Neural progenitor cell (in vitro differentiated cells): ENCODE measurements at places on chromosomes 11 and 22.
A peak's percentile ranks its signal among the peaks of the same experiment; 100 is the strongest.

DNA sequence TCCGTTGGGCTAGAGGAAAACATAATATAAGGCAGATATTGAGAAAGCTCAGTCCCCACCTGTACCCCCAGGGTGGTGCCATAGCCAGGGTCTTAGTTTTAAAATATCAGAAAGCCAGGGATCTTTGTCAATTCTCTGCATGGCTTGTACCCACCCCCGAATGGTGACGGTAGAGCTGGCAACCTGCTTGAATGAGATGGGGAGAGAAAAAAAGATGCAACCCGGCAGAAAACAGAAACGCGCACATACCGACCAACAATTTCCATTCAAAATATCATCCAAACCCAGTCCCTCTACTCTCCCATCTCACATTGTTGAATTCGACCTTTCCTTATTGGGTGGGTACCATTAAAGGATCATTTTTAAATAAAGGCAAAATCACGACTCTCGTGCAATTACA lies 543.9 kb downstream of the MIAT start:
- no peak for DNase-seq

DNA sequence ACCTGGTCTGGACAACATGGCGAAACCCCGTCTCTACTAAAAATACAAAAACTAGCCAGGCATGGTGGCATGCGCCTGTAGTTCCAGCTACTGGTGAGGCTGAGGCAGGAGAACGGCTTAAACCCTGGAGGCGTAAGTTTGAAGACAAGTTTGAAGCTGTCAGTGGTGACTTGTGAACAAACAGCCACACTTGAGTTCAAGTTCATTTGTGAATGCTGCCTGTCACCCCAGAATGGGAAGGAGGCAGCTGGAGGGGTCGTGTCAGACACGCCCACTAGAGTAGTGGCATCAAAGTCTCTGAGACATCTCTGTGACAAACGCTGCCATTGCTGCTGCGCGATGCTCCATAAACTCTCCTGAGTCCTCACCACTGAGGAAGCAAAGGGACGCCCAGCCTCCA lies 74.2 kb downstream of the DGCR2 start:
- no peak for DNase-seq

GRCh38 chr22:20380486-20380885 lies 13.5 kb upstream of the ZNF74 start:
- no peak for DNase-seq

DNA sequence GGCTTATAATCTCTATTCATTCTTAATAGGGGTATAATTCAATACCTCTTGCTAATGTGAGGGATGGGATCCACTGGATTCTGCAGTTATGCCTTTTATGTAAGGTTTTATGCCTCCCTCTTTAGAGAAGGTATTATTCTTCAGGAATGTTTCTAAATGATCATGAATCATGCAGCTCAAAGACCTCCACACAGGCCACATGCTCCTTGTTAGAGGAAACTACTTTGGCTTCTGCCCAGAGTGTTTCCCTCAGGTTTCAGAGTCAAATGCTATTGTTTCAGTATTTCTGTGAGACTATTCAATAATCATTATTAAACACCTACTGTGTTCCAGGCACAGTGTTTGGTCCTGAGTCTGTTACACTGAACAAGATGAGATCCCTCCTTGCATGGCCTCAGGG lies 115.9 kb downstream of the RAB38 start:
- no peak for DNase-seq

GRCh38 chr11:765025-765801 lies 12.1 kb downstream of the GATD1 start:
- peak; percentile 72 for DNase-seq

GRCh38 chr11:120424185-120424969 lies 87.2 kb upstream of the GRIK4 start:
- no peak for DNase-seq

- DNase-seq, result no peak
Observed at GRCh38 chr22:24271386-24271854, 789 bp downstream of the SPECC1L start.

DNA sequence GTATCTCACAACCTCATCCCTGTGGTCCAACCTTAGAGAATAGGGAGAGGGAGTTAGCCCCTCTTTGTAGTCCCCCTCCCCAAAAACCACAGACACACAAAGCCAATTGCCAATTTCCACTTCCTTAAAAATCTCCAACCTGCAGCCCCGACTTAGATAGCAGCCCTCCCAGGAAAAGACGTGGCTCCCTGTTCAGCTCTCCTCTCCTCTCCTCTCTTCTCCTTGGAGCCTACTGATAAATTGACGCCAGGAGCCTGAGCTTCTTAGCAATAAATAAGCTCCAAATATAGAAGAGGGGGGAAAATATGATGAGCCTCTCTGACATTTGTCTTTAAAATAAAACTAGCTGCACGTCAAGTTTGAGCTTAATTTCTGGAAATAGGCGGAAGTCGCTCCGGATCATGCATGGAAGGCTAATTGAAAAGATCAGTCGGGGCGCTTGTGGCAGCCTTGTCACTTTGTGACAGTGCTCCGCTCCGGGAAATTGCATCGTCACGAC lies 7.3 kb downstream of the PAX6 start:
- DNase-seq, result peak; percentile 65

DNA sequence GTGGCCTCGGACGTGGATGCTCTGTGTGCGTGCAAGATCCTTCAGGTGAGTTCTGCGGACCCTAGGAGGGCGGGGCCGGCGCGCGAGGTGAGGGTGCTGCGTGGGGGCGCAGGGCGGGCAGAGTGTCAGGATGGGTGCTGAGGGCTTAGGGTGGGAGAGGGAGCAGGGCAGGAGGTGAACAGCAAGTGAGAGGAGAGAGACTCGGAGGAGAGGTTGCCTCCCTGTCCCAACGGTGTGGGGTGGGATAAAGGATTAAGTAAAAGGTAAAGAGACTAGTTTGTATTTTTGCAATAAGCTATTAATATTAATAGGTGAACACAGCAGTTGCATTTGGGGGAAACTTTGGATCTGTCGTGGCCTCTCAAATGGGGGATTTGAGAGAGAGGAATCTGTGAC lies 451 bp downstream of the CDC45 start:
- no peak for DNase-seq

- no peak for DNase-seq
Observed at GRCh38 chr22:39352306-39352891, 2.6 kb downstream of the SYNGR1 start.

DNA sequence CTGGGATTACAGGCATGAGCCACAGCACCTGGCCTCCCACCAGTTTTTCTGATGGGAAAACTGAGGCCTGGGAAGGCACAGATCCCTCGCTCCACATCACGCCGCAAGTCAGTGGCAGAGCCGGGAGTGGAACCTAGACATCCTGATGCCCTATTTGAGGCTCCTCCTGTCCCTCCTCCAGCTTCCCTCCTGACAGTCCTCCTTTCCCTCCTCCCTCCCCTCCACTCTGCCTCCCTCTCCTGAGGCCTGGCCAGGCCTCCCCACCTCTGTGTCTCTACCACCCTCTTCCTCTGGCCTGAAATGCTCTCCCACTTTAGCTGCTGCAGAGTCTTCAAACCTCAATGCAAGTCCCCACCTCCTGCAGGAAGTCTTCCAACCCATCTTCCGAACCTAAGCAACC lies 13.3 kb upstream of the TP53I11 start:
- DNase-seq, result no peak

GRCh38 chr11:12088047-12088481 lies 22.3 kb upstream of the MICAL2 start:
- no peak for DNase-seq

GRCh38 chr11:79026803-79027445 lies 413.9 kb downstream of the TENM4 start:
- no peak for DNase-seq

DNA sequence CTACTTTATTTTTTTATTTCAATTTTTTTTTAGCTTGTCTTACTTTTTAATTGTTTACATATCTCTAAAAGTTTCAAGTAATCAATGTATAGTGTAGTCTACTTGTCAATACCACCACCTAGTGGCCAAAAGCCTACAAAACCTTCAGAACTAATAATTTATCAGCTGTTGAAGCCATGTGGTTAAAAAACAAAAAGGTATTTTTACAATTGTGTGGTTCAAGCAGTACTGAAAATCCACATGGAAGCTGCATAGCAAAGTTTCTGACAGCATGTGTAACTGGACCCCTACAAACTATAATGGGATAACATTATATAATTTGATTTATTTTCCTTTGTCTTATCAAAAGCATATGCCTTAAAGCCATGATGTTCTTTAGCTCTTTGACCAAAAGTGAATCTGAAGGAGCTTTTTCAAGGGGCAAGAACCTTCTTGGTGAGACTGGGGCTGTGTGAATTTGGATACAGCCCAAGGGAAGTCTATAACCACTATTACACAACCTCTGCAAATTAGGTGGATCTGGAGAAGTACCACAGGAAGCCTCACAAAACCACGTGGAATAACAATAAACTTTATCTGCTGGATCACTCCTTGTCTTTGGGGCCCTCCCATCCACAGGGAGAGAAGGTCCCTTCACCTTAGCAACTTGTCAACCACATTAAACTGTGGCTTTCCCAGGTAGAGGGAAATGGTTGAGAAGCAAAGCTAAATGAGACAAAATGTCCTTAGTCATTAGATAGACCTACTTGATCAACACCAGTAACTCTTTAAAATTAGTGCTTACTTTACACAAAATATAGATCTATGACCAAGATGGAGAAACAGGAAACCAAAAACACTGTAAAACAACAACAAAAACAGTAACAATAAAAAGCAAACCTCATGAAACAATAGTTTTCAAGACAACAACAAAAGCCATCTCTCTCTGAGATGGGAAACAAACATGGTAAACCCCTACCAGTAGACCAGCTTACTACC lies 9.9 kb downstream of the NARS2 start:
- peak; percentile 72 for DNase-seq

DNA sequence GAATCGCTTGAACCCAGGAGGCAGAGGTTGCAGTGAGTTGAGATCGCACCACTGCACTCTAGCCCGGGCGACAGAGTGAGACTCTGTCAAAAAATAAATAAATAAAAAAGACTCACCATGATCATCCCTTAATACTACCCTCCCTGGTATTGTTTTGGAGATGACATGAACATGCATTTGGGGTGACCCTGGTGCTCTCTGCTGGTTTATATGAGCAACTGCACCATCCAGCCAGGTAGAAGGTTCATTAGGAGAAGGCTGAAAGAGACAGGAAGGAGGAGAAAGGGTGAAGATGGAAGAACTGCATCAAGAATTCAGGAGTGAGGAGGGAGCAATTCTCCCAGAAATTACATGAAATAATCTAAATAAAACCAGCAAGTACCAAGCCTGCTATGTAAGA lies 37.8 kb downstream of the SLC5A1 start:
- DNase-seq, result peak; percentile 56

DNA sequence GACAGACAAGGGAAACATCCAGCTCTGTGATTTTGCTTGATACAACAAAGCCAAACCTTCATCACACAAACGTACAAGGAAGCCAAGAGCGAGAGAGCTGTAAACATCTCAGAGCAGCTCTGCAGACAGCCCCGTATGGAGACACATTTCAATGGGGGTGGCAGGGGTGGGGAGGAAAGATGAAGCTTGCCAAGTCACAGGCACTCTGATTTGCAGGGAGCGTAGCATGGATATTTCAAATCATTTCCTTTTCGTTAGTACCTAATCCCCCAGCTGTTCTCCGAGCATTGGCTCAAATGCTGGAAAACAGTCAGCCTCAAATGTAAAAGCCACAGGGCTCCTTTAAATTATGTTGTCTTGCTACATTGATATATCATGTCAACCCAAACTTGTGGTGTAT lies 458.9 kb upstream of the CADM1 start:
- DNase-seq, result no peak

DNA sequence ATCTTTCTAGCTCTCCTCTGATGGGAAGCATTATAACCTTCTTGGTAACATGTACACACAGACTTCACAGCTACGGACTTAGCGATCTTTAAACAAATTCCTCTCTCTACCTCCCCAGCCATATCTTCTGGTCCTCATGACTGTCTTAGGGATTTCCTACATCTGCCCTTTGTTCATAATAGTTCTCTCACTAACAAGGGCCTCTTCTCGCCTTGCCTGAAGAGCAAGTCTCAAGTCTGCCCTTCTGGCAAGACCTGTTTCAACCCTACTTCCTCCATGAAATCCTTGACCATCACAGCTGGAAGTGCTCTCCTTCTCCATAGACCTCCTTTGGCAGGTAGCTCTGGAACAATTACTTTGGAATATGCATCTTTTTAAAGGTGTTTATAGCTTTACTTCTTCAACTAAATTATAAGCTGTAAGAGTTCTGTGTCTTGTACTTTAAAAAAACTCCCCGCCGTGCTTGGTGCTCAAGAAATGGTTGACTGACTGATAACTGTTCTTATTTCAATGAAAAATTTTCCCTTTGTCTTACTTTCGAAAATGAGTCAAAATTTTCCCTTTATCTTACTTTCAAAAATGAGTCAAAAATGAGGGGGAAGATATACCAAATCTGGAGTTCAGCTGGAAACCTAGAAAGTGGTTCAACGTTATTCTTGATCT lies 34.7 kb downstream of the SNX19 start:
- no peak for DNase-seq

DNA sequence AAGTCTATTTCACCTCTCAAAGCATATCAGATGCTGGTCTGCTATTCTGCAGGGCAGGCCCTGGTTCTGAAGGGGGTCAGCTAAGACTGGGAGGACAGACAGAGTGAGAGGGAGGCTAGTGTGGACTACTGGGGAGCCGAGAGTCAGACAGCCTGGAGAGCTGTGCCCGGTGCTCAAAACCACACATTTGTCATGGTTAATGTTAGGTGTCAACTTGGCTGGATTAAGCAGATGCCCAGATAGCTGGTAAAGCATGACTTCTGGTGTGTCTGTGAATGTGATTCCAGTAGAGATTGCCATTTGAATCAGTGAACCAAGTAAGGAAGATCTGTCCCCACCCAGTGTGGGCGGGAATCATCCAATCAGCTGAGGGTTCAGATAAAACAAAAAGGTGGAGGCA lies 102.6 kb downstream of the SNX19 start:
- no peak for DNase-seq

GRCh38 chr22:43017525-43018460 lies 2.8 kb upstream of the PACSIN2 start:
- no peak for DNase-seq

DNA sequence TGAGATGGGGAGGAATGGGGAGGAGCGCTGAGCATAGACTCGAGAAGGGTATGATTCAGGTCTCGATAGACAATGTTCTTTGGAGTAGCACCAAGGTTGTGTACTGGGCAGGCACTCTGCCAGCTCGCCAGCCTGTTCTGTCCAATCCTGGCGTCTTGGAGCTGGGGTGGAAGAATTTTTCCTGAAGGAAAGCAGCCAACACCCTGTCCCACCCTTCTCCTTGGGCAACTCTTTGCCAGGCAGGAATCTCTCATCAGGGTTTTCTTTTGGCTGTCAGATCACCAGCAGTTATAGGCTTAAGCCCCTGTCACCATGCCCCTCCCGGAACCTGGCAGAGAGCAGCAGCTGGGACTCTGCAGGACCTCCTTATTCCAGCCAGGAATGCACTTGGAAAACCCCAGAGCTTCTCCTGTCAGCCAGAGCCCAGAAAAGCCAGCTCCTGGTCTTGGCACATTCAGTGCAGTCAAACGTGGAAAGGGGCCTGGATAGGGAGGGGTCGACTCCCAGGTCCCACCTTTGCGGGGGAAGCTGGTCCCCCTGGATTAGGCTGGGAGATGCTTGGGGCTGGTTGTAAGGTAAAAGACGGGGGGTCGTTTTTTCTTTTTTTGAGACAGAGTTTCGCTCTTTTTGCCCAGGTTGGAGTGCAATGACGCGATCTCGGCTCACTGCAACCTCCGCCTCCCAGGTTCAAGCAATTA lies 14.4 kb upstream of the SPTBN2 start:
- peak; percentile 36 for DNase-seq
